ENCODE measurements at places on chromosomes 5 and 9. TPM values are rescaled to one million over a fixed set of nuclear protein-coding genes. Genes with fewer than 3 reads are reported as not detected.

- DNase-seq = no peak
These were observed 70.6 kb downstream of the HMCN2 start for GRCh38 chr9:130336027-130336610.

- DNase-seq = no peak
These were observed 134.4 kb downstream of the ERCC6L2 start for GRCh38 chr9:96009690-96010472.

DNA sequence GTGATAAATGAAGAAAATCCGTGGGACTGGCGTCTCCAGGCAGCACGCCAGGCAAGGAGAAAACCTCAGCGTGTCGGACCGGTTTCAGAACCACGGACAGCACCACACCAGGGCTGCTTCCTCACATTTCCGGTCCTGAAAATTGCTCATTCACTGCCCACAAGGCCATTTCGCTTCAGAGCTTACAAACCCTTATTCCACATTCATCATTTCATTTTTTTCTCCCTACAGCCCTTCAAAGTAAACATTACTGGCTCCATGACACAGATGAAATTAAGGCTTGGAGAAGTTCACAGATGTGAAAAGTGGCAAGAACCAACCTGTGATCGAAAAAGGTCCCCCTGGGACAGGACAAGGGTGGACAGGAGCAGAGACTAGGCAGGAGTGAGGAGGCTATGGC is 1.5 kb upstream of the GPRIN1 start:
- DNase-seq = no peak

- no peak for DNase-seq
These were observed 69.8 kb upstream of the BASP1 start for GRCh38 chr5:17147617-17148016.

- no peak for DNase-seq
These were observed 42.1 kb upstream of the MAST4 start for GRCh38 chr5:66553916-66554575.

- DNase-seq = no peak
These were observed 1.6 kb downstream of the GM2A start for GRCh38 chr5:151254556-151254955.

- DNase-seq = peak; percentile 77
These were observed 2.3 kb downstream of the VAV2 start for GRCh38 chr9:133989625-133990365.

DNA sequence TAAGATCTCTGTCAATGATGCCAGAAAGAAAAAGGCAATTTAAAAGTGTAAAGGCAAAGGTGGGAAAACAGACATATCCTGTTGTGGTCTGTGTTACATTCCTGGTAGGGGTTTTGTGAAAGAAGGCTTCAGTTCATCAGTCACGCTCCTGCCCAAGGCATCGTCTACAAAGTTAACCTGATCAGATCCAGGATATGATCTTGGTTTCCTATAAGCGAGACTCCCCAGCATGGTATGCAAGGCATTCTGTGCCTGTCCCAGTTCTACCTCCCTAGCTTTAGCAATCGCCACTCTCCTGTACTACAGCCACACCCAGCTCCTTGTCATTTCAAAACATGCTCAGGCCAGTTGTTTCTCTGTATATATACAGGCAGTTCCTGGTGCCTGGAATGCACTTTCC is 58.0 kb upstream of the PTPN3 start:
- no peak for DNase-seq

- no peak for DNase-seq
These were observed 237.1 kb upstream of the PUM3 start for GRCh38 chr9:3080951-3081350.

- no peak for DNase-seq
These were observed 80.0 kb downstream of the AK8 start for GRCh38 chr9:132797861-132798659.

GRCh38 chr9:121626012-121626411 is 25.4 kb upstream of the DAB2IP start:
- no peak for DNase-seq

- DNase-seq = no peak
These were observed 576.7 kb upstream of the ADAMTS16 start for GRCh38 chr5:4563400-4563799.

GRCh38 chr9:73230251-73230650 is 78.6 kb downstream of the ANXA1 start:
- DNase-seq = no peak

DNA sequence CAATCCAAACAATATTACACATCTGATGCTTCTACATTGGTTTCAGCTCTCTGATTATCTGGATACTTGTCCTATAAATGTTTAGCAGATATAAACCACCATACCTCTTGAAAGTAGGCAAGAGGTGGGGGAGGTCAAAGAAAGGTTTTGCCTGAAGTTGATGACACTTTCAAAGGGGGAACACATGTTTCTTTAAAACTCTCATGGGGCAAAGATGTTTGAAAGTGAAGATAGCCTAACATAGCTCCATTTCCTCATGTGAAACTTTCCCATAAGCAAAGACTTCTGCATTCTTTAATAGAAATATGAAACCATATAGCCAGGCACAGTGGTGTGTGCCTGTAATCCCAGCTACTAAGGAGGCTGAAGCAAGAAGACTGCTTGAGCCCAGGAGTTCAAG is 62.1 kb downstream of the CETN3 start:
- no peak for DNase-seq

DNA sequence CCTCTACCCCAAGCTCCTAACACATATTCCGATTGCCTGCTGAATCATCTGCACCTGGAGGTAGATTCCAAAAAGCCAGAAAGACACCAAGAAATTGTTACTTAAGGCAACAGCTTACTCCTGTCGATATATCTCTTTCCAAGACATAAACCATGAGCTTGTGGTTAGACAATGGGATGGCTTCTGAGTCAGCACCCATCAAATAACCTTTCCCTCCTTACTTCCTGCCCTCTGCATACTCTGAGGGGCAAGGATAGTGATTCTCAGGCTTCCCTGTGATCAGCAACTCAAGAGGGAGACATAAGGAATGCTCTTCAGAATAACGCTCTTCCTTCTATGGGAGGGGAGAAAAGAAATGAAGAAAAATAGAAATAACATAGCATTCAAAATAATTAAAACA is 70.9 kb downstream of the TMEM215 start:
- DNase-seq = no peak

DNA sequence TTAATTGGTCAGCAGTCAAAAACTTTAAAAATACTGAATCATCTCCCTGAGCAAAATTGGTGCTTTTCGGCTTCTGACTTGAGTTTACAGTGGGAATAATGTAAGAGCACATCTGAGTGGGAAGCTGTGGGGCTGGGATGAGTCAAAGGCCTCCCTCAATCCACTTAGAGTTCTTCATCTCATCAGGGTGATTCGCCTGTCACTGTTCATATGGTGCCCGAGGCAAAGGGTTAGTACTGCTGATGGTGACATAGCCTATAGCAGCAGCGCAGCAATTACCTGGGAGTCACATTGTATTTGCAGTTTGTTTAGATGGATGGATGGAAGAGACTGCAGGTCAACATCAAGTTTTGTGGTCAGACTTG is 113.8 kb upstream of the ZNF608 start:
- no peak for DNase-seq

DNA sequence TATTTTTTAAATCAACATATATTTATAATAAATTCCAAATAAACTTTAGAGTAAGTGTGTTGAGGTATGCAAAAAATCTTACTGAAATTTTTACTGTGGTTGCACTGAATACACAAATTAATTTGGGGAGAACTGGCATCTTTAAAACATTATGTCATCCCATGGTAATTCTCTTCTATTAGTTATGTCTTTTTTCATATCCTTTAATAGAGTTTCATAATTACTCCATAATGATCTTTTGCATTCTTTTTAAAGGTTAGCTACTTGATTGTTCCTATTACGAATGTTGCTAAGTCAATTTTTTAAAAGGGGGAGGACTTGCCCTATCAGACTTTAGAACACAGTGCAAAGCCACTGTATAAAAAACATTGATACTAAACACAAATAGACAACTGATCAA is 26.8 kb downstream of the SSBP2 start:
- no peak for DNase-seq

DNA sequence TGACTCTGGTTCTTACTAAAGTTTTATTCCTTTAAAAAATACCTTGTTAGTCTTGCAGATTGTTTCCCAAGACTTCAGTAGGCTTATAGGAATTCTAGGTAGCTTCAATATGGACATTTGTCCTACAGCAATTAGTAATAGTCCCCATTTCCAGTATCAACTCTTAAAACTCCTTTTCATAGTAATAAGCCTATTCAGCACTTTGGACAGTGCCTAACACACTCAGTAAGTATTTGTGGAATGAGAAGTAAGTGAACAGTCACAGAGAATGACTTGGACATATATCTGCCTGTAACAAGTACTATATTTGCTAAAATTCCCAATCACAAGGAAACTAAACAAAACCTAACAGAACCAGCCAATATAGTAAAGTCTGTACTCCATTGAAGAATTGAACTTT is 1291.8 kb upstream of the DMAC1 start:
- DNase-seq = no peak

- no peak for DNase-seq
These were observed 171.7 kb downstream of the COL23A1 start for GRCh38 chr5:178418471-178419010.

Gene GABRA1
- total RNA-seq = not detected

Gene AMBP
- total RNA-seq = not detected

Gene FOXD4
- total RNA-seq = 0.44 TPM

Gene PHPT1
- 192 TPM for total RNA-seq

Gene MARCHF3
- total RNA-seq = 2.2 TPM

Gene HRH2
- 0.38 TPM for total RNA-seq
